ENCODE measurements at places on chromosomes 5 and 9. TPM values are rescaled to one million over a fixed set of nuclear protein-coding genes. Genes with fewer than 3 reads are reported as not detected.

GRCh38 chr9:92983984-92984589, 36.8 kb downstream of the FGD3 start:
- DNase-seq, result no peak

- no peak for DNase-seq
Observed at GRCh38 chr9:133203506-133204075, 5.5 kb downstream of the OBP2B start.

MRPS30 gene
- total RNA-seq, result 30.3 TPM

PCDHA2 gene
- not detected for total RNA-seq

- no peak for DNase-seq
Observed at GRCh38 chr5:126339215-126339805, 83.9 kb upstream of the GRAMD2B start.

DND1 gene
- 0.81 TPM for total RNA-seq

DNA sequence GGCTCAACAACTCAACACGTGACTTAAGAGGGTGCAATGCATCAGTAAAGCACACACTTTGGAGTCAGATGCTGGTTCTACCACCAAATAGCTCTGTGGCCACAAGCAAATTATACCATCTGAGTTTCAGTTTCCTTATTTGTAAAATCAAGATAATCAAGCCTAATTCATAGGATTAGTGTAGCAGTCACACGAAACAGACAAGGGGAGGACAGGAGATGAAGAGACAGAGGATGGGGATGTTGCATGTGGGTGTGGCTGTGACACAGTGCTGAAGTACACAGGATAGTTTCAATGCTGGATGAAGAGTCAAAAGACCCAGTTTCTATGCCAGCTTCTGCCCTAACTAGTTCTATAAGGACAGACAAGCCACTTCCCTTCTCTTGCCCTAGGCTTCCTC, 60.2 kb downstream of the SPOCK1 start:
- DNase-seq, result no peak

CATSPER3 gene
- not detected for total RNA-seq

SPATA31C1 gene
- not detected for total RNA-seq

- DNase-seq, result no peak
Observed at GRCh38 chr5:41356786-41357185, 143.5 kb upstream of the C6 start.

- no peak for DNase-seq
Observed at GRCh38 chr5:150469718-150470469, 20.4 kb upstream of the RPS14 start.

DNA sequence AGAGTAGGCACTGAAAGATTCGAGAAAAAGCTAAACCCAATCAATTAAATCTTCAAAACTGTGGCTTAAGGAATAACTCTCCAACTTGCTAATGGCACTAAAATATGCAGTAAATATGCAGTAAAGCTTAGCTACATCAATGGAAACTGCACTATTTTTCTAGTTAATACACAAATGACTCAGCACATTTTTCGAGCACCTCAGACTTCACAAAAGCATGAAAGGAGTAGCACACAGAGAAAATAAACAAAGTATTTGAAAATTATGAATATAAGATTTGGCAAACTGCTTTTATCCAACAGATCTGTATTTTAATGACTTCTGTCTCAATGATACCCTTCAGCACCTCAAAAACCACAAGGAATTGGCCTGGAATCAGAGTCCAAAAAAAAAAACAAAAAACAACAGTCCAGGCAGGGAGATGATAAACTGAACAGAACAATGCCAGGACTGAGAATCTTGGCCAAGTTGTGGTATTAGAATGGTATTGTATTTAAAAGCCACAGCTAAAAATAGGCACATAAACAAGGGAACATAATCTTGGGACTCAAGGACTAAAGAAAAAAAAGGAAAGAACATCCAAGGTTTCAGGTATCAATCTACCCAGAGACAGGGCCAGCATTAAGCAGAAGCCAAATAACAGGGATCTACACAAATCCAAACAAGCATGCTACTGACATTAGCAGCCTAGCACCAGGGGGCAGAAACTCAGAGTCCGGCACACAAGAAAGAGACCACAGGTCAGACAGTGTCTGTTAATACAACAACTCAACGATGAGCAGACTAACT, 21.4 kb downstream of the TMEM245 start:
- DNase-seq, result no peak

DNA sequence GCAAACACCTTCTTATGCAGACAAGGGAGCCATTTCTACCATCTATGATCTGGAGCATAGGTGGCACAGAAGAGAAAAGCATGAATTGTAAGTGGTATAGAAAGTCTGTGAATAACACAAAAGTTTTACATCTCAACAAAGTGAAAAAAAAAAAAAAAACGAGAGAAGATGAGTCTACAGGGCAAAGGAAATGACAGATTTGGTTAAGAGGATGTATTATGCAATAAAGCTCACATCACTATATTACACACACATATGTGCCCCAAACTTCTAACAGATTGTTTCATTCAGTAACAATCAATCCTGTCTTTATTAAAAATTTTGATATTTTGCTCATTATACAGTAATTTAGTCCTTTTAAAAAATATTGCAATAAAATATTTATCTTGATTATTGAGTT, 49.8 kb downstream of the CERT1 start:
- DNase-seq, result no peak

PCDHGA2 gene
- total RNA-seq, result 0.53 TPM

- no peak for DNase-seq
Observed at GRCh38 chr5:111225926-111226325, 1.7 kb downstream of the CAMK4 start.

- DNase-seq, result no peak
Observed at GRCh38 chr9:136587145-136587943, 41.5 kb upstream of the NOTCH1 start.

DNA sequence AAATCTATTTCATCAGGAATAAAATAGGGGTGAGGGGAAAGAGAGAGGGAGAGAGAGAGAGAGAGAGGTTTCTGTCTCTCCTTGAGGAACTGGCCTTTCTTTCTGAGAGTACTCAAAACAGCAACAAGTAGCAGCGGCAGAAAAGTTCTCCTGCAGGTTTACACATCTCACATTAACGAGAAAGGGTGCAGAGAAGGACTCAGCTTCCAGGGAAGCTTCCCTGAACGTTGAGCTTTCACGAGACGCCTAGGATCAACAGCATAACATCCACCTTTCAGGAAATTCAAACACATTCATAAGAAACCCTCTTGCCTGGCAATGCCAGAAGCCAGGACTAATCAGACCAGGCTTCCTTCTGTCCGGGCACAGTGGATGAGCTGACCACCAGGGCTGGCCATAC, 162.9 kb downstream of the ZDHHC21 start:
- no peak for DNase-seq

DNA sequence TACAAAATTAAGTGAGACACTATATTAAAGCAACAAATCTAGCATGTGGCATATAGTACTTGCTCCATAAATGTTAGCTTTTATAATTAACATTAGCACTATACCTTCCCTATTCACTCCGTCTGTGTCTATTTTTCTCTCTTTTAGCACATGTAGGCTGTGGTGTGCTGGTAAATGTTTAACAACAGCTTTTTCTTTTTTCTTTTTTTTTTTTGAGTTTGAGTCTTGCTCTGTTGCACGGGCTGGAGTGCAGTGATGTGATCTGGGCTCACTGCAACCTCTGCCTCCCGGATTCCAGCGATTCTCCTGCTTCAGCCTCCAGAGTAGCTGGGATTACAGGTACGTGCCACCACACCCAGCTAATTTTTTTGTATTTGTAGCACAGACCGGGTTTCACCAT, 62.1 kb downstream of the SPRY4 start:
- no peak for DNase-seq

- DNase-seq, result no peak
Observed at GRCh38 chr9:89984214-89984613, 379.4 kb downstream of the GADD45G start.

DNA sequence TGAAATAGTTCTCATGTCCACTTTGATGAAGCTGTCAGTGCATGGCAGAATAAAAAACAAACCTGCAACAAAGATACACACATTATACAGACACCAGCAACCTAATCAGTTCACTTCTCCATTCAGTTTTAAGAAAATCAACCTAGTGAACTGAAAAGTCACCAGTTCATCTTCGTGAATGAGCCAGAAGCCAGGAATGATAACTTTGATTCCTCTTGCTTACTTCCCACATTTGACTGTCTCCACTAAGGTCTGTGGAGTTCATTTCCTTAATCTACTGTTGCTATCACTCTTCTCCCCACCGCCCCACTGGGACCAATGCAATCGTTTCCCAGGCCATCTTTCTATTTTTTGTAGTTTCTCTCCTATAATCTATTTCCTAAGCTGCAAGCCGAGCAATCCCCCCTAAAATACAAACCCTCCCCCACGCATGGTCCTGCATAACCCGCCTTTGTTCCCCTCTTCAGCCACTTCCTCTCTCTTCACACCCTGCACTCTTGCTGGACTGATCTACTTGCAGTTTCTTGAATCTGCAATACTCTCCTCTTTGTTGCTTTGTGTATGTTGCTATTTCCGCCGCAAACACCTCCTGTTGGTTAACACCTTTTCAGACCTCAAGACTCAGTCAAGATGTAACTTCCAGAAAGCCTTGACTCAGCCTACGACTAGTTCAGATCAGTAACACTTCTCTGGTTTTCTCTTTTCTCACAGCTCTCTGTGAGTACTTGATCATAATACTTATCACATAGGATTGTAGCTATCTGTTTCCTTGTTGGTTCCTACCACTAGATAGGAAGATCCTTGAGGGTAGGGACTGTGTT, 16.6 kb downstream of the STOM start:
- DNase-seq, result no peak

DNA sequence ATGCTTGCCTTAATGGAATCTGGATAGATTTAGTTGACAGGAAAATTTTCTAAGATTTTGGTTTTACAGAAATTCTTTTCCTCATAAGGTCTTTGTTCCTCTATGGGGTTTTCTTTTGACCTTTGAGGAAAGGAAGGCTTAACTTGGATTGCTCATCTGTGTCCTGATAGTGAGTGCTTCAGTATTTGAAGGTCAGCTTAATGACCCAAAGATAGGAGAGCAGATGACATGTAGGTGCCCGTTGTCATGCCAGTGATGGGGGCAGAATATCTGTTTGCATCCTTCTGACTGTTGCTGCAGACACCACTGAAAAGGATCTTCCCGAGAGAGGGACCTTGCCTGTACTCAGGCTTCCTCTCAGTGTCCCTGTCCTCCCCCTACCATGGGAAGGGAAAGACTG, 30.9 kb downstream of the MEGF10 start:
- DNase-seq, result no peak

DNA sequence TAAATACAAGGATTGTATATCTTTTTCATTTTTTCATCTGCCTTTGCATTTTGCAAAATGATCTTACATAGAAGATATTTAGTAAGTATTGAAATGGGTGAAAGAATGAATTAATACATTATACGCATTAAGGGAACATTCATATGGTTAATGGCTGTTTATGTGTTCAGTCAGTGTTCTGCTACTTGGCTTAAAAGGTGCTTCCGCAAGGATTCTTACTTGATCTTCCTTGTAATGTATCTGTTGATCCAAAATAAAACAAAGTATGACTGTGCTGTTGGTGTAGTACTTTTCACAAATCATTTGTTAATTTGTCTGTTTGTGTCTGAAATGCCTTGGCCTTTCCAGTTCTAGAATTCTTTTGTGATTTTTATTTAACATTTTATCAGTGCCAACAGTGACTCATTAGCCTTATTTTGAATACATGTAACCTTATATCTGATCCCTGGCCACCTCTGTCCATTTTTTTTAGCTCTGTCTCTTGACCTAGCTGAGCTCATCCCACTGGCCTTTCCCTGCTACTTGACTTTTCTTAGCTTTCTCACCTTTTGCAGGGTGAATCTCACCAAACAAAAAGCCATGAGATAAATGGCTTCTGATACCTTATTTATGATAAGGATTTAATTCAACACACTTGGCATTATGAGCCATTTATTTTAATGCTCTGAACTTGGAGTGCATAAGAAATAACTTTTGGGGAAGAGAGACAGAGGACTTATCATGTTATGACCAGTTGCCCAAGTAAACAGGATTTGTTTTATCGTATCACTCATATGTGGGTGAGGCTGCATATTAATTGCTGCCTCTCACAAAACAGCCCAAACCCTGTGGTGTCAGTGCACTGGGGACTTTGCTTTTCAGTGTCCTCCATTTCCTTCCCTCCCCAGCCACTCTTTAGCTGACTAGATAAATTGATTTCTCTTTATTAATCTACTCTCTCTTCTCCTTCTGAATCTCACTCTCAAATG, 340.3 kb downstream of the KDM4C start:
- no peak for DNase-seq

DNA sequence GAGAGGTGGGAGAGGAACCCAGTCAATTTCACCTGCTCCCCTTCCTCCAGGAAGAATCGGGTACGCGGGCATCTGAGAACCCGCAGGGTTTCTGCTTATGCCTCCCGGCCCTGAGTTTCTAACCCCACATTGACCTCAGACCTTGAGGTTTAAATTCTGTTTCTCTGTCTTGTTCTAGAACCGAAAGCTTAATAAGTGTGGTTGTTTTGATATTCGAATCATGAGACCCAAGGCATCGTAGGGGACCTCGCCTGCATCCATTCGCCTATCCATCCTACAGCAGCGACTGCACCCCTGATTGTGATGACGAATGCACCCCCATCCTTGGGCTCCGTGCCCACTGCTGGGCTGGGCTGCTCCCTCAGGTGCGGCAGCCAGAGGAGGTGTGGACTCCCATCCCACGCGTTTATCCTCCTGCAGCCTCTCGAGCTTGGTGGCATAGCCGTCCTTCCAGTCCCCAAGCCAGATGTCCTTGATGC, 80.8 kb upstream of the IER5L start:
- DNase-seq, result no peak

DNA sequence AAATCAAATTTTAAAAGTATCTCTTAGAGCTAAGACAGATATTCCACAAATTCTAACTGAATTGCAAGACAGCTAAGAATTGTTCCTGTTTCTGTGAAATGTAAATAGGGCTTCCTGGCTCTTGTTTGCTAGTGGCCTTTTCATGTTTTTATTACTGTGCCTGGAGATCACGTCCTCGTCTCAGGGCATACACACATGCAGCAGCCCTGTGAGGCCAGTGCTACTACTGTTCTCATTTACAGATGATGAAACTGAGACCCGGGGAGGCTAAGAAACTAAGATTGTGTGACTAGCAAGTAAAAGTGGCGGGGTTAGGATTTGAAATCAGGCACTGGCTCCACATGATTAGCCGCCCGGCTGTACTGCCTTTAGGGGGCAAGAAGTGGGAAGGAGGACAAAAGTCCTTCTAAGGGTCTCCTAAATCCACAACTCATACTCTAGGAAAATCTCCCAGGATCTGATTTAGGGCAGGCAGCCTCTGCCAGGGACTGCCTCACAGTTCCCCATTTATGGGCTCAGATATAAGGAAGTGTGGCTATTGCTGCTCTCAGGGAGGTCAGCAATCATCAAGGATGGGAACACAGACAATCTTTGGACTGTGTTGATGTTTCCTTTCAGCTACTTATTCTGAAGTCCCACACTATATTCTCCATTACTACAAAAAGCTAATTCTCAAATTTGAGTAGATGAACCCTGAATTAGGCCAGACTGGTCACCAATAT, 7.9 kb downstream of the PRUNE2 start:
- no peak for DNase-seq

DHX29 gene
- 15.9 TPM for total RNA-seq

DNA sequence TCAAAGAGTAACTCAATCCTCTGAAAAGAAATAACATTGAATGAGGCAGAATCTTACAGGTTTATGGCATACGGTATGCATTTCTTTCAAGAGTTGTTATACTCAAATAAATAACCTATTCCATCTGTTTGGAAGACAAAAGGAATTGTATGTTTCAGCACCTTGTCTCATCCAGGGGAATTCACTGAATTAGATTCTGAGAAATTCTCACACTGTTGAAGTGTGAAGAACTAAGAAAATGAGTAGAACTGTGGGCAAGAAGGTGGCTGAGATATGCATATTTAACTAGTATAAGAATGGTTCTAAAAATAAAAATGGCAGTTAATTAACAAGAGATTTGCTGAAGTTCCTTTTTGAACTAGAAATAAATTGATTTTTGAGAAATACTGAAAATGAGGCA, 279.3 kb upstream of the DAP start:
- no peak for DNase-seq
